Germinal center (tissue), 1 donor: ENCODE measurements at places on chromosomes 7 and 10.

- DNase-seq = no peak
Observed at GRCh38 chr10:8379906-8380832, 325.7 kb downstream of the GATA3 start.

DNA sequence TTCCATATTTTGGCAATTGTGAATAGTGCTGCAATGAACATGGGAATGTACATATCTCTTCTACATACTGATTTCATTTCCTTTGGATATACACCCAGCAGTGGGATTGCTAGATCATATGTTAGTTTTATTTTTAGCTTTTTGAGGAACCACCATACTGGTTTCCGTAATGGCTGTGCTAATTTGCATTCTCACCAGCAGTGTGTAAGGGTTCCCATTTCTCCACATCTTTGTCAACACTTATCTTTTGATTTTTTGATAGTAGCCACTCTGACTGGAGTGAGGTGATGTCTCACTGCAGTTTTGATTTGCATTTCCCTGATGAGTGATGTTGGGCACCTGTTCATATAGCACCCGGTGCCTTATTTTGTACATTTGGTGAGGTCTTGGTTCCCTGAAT lies 519.6 kb downstream of the REEP3 start:
- DNase-seq = no peak

GRCh38 chr7:129202058-129202777 lies 13.8 kb downstream of the SMO start:
- no peak for DNase-seq

GRCh38 chr7:134089446-134089845 lies 37.7 kb upstream of the LRGUK start:
- DNase-seq = no peak

- DNase-seq = no peak
Observed at GRCh38 chr7:137789215-137789882, 57.4 kb downstream of the DGKI start.

DNA sequence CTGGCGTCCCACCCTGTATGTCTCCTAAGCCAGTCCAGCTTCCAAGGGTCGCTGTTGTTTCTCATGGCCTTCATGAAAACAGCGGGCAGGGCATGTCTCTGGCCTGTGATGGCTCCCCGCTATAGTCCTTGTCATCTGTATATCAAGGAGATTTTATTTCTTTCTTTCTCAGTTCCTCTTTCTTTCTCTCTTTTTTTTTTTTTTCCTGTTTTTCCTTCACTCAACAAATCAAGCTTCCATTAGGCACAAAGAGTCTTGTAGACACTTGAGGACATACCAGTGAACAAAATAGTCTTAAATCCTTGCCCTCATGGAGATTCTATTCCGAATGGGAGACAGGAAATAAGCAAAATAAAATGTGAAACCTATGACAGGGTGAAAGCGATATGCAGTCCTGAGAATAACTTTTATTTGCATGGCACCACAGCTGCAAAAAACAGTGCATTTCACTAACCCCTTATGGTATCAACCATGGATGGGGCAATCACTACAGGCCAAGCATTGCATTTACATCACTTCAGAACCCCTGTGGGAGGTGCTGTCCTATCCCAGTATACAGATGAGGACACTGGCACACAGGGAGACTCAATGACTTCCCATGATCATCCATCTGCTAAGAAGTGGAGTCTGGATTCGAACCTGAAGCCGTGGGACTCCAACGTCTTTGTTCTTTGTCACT lies 50.7 kb downstream of the SYPL1 start:
- DNase-seq = peak; percentile 55

GRCh38 chr7:158452331-158452730 lies 135.3 kb downstream of the PTPRN2 start:
- no peak for DNase-seq

DNA sequence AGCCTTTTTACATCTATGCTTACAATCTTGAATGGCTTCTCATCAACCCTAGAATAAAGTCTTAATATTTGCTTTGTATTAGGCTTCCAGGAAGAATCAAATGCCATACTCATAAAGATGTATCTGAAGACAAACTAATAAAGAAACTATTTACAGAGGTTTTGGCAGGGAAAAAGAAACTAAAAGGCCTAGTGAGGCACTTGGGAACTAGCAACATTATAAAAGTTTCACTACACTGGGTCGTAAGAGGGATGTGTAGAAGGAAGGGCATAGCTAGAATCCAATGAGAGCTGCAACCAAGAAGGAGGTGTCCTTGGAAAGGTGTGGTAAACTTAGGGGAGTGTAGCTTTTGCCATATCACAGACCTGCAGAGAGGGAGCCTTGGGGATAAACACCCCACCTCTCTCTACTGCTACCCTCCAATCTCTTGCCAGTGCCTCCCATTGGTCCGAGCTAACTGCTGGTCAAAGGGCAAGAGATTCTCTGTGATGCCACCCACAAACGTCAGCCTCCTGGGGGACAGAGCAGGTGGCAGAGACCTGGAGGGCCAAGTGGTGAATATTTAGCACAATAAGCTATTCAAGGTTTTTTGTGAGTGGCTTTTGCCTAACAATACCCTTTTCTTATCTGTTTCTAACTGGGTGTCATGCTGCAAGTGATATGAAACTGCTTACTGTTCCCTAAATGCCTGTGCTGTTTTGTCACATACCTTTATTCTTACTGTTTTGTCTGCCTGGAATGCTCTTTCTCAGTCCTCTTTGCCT lies 60.7 kb downstream of the CPED1 start:
- DNase-seq = no peak

- DNase-seq = no peak
Observed at GRCh38 chr7:54541669-54542625, at the start of gene VSTM2A. Gene VSTM2A (plus strand): TSS chr7:54542375. CDS start chr7:54542731, 356 bp downstream.

- DNase-seq = no peak
Observed at GRCh38 chr10:63154546-63155387, 21.6 kb downstream of the NRBF2 start.

DNA sequence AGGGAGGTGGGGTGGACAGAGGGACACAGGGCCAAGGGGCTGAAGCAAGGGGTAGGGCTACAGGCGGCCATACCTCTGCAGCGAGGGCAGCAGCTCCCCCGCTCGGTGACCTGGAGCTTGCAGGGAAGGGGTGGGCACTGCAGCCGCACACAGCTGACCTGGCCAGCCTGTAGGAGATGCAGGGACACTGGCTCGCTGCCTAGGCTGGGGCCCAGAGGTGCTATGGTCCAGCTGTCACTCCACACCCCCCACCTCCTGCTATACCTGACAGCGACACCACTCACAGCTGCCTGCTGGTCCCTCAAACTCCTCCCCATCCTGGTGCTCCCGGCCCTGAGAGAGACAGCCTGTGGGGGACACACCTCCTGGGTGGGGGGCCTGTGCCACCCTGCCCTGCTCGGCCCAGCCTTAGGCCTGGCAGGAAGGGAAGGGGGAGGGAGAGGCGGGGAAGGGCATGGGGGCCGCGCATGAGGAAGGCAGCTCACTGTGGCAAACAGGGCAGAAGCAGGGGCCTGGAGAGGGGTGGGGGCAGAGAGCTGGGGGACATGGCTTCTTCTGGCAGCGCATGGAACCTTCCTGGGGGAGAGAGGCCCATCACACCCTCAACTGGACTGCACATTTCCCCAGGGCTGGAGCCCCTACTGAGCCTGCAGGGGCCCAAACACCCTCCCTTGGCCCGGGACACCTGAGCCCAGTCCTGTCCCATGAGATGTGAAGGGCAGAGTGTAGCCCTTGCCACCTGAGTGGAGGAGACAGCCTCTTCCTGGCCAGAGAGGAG lies 23.9 kb downstream of the ATP6V1F start:
- DNase-seq = no peak

DNA sequence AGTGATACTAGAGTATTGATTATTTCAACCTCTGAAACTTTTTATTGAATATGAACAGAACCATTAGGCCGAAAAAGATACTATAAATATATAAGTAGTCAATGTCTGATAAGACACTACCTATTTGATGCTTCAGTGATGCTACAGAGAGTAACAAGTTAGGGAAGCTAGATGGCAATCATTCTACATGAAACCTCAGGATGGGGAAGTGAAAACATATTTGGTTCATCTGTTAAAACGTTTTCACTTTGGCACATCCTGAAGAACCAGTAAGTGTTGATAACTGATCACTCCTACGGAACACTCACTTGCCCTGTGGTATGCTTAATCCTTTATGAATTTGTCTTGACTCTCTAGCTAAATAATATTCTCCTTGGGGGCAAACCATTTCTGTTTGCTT lies 1064.9 kb downstream of the NXPH1 start:
- no peak for DNase-seq

- DNase-seq = no peak
Observed at GRCh38 chr7:101901661-101902491, 84.5 kb downstream of the CUX1 start.

GRCh38 chr10:100020142-100020885 lies 10.6 kb upstream of the DNMBP start:
- peak; percentile 56 for DNase-seq

DNA sequence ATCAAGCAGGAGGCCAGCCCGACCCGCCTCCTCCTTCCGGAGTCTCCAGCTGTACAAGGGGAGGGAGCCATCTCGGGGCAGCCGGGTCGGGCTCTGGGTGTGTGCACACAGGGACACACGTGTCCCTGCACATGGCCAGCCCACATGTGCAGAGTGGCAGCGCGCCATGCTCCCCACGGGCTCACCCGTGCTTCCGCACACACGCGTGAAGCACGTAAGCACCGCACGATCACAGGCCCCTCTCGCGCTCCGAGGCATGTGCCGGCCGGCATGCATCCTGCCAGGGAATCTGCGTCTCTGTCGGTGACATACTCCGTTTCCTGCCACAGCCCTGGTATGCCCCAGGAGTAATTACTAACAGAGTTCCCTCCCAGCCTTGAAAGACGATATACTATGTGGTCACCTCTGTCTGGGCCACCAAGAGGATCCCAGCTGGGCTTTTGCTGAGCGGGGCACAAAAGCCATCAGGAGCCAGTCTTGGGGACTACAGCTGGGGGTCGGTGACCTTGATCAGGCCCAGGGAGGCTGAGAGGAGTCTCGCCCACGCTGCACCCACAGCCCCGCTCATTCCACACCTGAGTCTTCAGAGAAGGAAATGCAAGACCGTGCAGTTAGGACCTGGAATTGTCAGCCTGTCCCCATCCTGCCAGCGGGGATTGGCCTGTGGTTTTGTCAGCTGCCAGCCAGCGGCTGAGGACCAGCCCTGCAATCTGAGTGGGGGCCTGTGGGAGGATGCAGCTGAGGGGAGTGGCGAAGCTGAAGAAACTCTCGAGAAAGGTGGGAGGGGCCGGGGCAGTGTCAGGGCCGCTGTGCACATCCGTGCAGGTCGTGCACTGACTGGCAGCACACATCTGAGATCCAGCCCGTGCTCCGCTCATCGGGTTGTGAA lies 11.0 kb upstream of the LFNG start:
- peak; percentile 83 for DNase-seq
